ENCODE measurements at places on chromosomes 3 and 15. TPM values are rescaled to one million over a fixed set of nuclear protein-coding genes. Genes with fewer than 3 reads are reported as not detected.

The LDHAL6B gene
- polyA plus RNA-seq, result 0.26 TPM

The CLDN18 gene
- polyA plus RNA-seq, result 1.6 TPM

The ISLR gene
- 58.5 TPM for polyA plus RNA-seq

DNA sequence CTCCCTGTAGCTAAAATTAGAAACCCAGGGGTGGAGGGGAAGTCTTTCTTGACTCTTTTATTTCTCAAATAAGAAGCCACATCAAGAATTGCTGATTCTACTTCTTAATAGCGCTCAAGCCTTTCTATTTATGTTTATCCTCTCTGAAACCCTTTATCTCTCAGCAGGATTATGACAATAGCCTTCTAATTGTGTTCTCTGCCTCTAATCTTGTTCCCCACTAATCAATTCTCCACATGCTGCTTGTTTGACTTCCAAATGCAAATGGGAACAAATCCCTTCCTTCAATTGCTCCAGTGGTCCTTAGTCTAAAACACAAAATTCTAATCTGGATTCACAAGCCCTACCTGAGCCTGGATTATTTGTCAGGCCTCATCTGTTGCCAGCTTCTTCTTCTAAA, 43.7 kb upstream of the CFAP20DC start:
- DNase-seq, result no peak

- DNase-seq, result no peak
These were observed 84.4 kb downstream of the DNAJB8 start for GRCh38 chr3:128382221-128382807.

- no peak for DNase-seq
These were observed 78.1 kb upstream of the AKAP13 start for GRCh38 chr15:85302271-85302670.

GRCh38 chr15:56866803-56867202, 51.6 kb upstream of the TCF12 start:
- no peak for DNase-seq

DNA sequence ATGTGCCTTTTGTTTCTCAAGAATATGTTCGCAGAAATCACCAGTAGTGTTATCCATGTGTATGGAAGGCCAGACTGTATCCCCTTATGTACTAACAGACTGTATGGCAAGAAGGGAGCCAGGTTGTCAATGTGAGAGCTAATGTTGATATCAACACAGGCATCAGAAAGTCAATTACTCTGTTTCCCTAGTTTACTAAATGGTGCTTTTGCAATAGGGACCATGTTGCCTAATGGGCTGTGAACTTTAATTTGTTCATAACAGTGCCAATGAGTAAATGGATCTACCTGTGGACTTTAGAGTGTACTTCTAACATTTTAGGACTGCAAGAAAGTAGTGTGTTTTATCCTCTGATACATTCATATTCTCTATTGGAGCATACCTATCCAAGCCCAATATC, 431.8 kb upstream of the TPRG1 start:
- no peak for DNase-seq

All from right renal pelvis (tissue), 4 donors.